Muscle of back (tissue), 13 donors: ENCODE measurements at places on chromosomes 3 and 15. TPM values are rescaled to one million over a fixed set of nuclear protein-coding genes. Genes with fewer than 3 reads are reported as not detected.
A peak's percentile ranks its signal among the peaks of the same experiment; 100 is the strongest.

GRCh38 chr3:100216713-100217112 lies 44.1 kb upstream of the TBC1D23 start:
- DNase-seq = no peak

DNA sequence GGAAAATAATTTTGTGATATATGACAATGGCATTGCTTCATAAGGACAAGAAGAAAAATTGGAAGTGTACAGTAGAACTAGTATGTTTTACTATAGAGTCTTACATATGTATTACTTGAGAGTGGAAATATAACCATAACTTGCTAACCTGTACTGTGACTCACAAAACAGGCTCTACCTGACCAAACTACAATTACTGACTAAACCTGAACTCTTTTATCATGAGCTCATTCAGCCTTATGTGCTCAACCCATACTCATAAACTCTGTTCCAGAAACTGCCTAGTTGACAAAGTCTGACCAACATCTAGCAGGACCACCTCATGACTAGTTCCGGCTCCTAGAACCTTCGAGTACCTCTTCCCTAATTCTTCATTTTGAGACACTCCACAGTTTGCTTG lies 6.3 kb downstream of the CDIN1 start:
- DNase-seq = no peak

The CORO2B gene
- 7.5 TPM for polyA plus RNA-seq

The TGM4 gene
- polyA plus RNA-seq = not detected

DNA sequence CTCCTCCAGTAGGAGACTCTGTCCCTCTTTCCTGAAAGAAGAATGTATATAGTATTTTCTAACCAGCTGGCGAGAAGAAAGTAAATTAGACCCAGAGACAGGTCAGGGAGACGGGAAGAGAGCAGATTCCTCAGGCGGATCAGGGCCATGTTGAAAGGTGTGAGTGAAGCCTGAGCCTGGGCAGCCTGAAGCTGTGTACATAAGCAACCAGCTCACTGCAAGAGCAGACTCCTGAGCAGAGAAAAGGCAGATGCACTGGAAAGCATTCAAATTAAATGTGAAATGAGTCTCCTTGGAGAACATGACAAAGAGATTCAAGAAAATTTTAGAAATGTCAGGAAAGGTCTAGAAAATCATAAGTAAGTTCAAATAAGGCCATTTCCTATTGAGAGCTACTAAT lies 165.8 kb downstream of the GOLIM4 start:
- no peak for DNase-seq

DNA sequence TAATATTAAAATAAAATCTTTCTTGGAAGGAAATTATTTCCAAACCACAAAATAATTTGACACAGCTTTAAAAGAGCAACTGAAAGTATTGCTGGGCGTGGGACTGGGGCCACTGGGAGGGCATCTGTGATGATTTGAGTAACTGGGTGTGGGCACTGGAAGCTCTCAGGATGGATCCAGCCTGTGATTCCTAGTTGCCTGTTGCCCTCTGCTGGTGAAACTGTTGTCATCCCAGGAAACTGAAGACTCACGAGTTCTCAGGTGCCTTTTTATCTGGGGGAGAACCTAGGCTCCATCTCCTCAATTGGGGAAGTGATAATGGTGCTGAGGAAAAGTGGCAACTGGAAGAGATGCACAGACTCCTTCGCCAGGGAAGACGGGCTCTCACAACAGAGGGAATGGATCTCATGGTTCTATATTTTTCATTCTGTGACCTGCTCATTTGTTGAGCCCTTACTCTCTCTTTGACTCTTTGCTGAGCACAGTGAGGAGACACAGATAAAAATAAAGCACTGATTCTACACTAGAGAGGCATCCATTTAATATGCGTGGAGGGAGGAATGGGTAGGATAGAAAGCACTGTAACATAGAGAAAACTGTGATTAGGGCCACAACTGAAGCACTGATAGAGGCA lies 61.6 kb downstream of the TPRG1 start:
- DNase-seq = peak; percentile 54

DNA sequence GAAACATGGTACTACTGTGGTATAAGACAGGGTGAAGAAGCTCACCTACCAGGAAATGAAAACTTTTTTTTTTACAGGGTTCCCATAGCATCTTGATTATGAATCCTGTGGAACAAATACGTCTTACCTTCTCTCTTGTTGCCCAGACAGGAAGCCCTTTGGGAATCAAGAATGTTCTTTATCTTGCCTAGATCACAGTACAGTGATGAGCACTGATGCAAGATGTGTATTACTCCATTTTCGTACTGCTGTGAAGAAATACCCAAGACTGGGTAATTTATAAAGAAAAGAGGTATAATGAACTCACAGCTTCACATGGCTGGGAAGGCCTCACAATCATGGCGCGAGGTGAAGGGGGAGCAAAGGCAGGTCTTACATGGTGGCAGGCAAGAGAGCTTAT lies 281.3 kb downstream of the UBE2E2 start:
- no peak for DNase-seq

- DNase-seq = no peak
Observed at GRCh38 chr3:7854266-7854665, 647.4 kb upstream of the LMCD1 start.

- DNase-seq = no peak
Observed at GRCh38 chr3:140467104-140467577, 210.7 kb upstream of the TRIM42 start.

DNA sequence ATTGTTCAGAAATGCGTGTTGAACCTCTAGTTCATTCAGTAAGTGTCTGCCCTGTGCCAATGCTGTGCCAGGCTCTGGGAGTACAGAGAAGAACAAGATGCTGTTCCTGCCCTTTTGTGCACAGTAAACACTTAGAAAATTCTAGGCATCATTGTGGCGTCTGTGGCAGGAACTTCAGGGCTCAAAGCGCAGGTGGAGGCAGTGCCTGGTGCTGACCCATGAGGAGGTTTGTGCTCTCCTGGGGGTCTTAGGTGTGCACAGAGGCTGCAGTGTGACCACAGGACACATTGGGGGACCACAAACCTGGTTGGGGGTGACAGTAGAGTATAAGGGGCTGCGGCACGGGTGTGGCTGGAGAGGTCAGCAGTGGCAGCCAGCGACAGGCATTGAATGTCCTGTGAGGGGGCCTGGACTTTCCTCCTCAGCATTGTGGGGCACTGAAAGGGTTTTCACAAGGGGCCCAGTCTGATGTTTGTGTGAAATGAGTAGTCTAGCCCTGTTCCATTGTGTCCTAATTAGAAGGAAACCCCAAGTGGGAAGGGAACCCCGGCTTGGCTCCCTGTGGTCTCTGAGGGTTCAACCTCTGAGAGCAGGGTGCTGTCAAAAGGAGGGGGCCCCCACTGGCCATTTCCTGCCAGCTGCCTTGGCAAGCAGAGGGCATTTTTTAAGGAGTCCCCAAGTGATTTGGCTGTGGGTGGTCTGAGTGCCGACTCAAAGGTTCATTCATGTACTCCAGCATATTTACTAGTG lies 20.9 kb downstream of the MRAS start:
- no peak for DNase-seq

DNA sequence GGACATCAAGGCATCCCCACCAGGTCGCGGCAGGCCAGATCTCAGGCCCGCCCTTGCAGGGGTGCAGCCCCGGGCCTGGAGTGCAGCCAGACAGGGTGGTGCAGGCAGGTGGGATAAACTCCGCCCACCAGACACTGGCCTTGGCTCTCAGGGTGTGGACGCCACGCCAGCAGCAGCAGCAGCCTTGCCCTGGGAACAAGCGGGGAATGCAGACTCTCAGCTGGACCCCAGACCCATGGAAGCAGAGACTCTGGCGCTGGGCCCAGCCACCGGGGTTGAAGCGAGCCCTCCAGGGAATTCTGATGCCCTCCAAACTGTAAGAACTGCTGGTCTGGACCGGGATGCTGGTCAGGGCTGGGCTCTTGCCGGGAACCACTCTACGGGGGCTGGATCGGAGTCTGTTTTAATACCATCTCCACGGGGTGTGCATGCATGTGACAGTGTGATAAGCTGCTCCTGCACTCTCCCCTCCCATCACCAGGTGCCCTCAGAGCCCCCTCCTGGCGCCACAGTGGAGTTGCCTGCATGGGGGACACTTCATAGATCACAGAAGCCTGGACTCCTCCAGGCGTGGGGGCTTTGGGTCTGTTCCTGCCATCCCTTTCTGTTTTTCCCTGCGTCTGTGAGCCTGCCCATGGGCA lies 142.7 kb downstream of the NSMCE3 start:
- no peak for DNase-seq

DNA sequence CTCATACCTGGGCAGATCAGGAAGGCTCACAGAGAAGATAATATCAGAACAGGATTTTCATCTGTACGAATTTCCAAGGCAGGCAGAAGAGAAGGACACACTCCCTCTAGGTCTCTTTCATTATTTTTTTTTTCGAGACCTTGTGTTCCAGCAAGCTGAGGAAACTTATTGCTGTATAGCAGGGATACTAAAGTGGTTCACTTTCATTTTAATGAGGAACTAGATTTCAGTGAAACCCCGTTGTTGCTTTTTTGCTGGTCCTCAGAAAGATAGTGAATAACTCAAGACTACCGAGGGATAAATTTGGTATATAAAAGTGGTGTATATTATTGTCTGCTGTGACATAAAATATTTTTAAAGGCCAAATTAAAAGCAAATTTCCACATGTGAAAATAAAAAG lies 24.6 kb downstream of the MEIS2 start:
- DNase-seq = no peak

The SCAANT1 gene
- polyA plus RNA-seq = 1.0 TPM

The GJD2 gene
- polyA plus RNA-seq = 1.1 TPM

GRCh38 chr15:22969489-22969888 lies 10.7 kb downstream of the CYFIP1 start:
- DNase-seq = no peak

The TMC3 gene
- polyA plus RNA-seq = not detected

The DCP1A gene
- polyA plus RNA-seq = 17.1 TPM

GRCh38 chr3:177300842-177301241 lies 103.6 kb upstream of the TBL1XR1 start:
- DNase-seq = no peak

DNA sequence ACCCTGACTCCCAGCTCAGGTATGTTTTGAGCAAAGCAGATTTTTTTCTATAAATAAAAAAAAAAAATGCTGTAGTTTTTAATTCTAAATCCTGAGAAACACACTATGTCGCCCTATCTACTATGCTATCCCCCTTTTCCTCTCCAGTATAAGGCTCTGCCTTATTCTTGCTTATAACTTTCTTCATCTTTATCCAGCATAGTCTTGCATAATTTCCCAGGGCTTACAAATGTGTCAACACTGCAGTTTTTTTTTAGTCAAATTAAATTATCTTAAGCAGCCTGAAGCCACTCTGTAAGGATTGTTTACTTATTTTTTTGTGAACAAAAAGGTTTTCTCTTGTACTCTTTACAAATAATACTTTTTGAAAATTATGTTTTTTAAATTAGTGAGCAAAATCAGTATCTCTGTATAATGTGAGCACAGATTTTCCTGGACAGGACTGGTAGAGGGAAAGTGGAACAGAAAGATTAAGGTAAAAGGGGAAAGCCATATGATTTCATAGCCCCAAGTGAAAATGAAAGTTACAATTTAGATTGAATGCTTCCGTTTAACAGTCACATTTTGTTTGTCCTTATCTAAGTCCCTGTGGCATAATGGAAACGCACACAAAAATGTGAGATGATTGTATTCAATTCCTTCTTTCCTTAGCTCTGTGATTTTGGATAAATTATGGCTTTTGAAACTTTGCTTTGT lies 5.6 kb upstream of the PYDC2 start:
- no peak for DNase-seq

- DNase-seq = no peak
Observed at GRCh38 chr3:126157083-126157768, 23.2 kb downstream of the ALDH1L1 start.

DNA sequence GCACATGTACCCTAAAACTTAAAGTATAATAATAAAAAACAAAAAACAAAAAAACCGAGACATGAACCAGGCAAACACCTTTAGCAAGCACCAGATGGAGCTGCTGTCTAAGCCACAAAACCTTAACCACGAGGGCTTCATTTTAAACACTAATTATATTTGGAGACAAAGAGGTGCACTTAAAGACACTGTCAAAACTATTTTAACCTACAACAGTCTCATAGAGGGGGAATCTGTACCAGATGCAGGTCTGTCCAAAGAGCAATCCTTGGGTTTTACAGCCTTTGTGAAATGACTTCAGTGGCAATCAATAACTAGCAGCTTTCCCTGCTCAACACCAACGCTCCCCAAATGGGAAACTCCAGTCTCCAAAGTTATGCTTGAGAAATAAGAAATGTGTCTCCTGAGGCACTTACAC lies 115.7 kb upstream of the TSPAN3 start:
- DNase-seq = peak; percentile 41

The DUOX1 gene
- polyA plus RNA-seq = 5.9 TPM

DNA sequence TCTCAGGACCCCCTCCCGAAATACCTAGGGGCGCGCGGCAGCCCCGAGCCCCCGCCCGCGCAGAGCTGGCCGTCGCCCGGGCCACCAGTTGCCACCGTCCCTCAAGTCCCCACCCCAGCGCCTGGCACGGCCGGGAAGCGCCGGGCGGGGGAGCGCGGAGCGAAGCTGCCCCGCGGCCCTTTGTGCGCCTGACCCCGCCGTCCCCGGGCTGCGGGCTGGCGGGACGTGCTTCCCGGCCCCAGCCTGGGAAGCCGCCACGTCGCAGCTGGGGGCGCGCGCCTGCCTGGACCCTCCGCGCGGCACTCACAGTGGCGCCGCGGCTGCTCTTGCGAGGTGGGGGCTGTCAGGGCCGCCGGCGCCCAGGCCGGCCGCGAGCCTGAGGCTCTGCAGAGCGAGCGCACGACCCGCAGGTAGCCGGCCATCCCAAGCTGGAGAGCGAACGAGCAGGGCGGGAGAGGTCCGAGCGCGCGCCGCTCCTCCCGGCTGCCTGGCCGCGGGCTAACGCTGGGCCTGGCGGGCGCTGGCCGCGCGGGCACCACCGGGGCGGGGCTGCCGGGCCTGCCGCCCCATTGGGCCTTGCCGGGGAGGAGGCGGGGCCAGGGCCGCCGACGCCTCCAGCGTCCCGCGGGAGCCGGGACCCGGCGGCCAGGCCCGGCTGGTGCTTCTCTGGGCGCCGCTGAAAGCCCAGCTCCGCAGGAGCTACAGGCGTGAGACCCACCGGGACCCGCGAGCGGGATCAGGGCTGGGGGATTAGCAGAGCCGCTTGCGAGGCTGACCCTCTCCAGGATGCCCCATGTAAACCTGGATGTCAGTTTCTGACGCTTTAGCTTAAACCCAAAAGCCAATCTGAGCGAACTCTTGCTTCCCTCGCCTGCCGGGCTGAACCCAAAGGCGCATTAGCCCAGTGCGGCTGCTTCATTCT lies at the start of gene IDH2:
TSS of gene IDH2 (minus strand) at position 500 of the 922 bp plus-strand sequence. CDS start at position 422, 78 bp downstream.
- peak; percentile 92 for DNase-seq

The ZMYND10 gene
- 1.2 TPM for polyA plus RNA-seq

The MESP2 gene
- 0.48 TPM for polyA plus RNA-seq

DNA sequence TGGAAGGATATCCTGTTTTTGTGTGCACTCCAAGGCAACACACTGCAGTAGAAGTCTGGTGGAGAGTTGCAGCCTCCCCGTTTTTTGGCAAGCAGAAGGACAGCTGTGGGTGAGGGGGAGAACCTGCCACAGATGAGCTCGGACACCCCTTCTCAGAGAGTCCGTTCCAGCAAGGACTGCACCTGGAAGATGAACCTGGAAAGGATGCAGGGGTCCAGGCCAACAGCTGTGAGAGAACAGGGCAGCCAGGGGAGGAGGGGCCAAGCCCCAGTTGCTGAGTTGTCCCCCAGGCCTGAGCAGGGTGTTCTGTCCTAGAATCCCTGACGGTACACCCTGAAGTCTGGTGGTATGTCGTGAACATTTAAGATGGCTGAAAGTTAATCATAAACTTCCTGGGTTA lies 30.2 kb downstream of the ZXDC start:
- no peak for DNase-seq

The AHSG gene
- 1.3 TPM for polyA plus RNA-seq

The FOXB1 gene
- not detected for polyA plus RNA-seq

GRCh38 chr15:42367041-42367440 lies 7.7 kb downstream of the CAPN3 start:
- no peak for DNase-seq

GRCh38 chr3:178352326-178353005 lies 183.8 kb upstream of the KCNMB2 start:
- peak; percentile 69 for DNase-seq

The NOX5 gene
- 0.29 TPM for polyA plus RNA-seq
